ENCODE measurements at places on chromosomes 11 and 22.

DNA sequence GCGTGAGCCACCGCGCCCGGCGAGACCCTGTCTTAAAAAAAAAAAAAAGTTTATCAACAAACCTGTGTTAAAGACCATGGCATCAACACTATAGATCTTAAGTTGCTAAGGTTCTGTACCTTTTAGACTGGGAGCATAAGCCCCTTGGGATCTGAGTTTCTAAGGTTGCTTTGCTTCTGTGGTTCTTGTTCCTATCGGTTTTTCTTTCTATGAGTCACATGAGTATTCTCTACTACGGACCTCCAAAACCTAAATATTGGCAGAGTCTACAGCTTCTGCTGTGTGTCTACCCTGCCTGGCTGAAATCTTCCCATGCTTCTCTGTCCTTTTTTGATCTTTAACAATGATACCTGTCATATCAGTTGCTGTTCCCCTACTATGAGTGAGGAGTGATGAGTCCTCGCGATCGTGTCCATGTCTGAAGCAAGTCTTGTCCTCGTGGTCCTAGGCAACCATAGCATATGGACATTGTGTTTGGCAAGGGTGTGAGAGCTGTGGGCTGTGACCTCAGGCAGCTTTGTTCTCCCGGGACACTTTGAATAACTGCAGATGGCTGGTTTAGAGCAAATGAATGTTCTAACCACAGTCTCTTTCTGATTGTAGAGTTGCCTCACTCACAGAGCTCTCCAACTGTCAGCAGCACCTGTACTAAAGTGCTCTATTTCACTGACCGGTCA, 9.0 kb upstream of the DLAT start:
- no peak for DNase-seq

GRCh38 chr11:128515826-128516778, 71.3 kb downstream of the ETS1 start:
- peak; percentile 19 for DNase-seq

DNA sequence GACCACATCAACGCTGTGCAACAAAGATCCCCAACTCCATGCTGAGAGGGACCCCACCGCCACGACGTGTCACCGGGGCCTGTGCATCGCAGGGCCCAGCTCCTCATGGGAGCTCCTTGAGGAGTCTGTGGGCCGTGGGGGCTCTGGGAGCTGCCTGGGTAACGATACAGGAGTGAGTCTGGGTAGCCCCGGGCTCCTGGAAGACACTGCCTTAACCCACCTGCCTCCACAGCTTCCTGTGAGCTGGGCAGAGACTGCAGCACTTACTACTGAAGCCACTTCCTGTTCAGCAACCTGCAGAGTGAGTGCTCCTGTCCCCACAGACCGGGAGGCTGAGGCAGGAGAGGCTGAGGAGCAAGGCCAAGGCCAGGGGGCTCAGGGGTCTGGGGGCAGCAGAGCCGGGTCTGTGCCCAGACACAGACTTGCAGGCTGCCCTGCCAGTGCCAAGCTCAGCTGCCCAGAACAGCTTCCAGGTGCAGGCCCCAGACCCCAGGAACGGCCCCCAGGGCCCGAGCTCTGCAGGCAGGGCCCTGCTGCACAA, 226.7 kb downstream of the BRD1 start:
- DNase-seq = no peak

DNA sequence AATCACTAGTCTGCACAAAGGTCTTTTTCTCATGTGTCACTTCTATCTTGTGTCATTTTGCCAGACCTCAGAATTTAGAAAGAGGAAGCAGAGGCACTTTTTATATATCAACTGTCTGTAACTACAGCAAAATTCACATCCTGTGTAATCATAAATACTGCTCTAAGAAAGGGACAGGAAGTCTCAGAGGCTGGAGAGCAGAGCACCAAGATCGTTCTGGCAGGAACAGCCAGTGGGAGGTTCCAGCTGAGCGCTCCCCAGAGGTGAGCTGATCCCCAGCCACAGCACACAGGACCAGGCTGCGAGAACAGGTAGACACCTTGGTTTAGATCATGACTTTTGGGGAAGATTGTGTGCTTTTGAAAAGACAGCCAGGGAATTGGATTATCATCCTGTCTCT, at the start of gene MS4A7:
TSS of gene MS4A7 (plus strand) at position 179 of the 400 bp plus-strand sequence. CDS start 4,610 bp downstream, outside the sequence.
- DNase-seq = peak; percentile 4

- no peak for DNase-seq
These were observed 400.4 kb downstream of the NXPE2 start for GRCh38 chr11:115078461-115079438.

GRCh38 chr11:69035150-69035945, 13.4 kb upstream of the TPCN2 start:
- no peak for DNase-seq

- no peak for DNase-seq
These were observed 206.8 kb upstream of the CADM1 start for GRCh38 chr11:115710980-115711379.

- peak; percentile 64 for DNase-seq
These were observed 6.4 kb upstream of the ARFGAP3 start for GRCh38 chr22:42863349-42863961.

- DNase-seq = no peak
These were observed 33.5 kb upstream of the FCHSD2 start for GRCh38 chr11:73175551-73176144.

GRCh38 chr22:29879753-29880152, 3.2 kb upstream of the MTMR3 start:
- no peak for DNase-seq

- no peak for DNase-seq
These were observed 42.3 kb downstream of the PC start for GRCh38 chr11:66915866-66916265.

DNA sequence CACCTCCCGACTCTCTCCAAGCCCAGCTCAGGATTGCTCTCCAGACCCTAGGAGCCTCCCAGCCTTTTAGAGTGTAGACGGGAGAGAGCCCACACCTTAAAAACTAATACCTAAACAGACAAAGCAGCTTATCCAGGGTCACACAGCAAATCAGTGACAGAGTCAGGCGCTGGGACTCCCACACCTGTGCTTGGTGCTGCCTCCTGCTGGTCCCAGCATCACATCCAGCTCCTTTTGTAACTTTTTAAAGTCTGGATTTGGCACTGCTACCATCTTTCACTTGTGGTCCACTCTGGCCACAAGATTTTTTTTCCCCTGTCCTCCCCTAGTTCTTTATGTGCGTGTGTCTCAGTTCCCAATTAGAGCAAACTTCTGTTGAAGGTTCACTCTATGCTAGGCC, 4.7 kb downstream of the ANO1 start:
- DNase-seq = no peak

- DNase-seq = peak; percentile 42
These were observed 33.8 kb upstream of the SCUBE1 start for GRCh38 chr22:43376765-43377547.

DNA sequence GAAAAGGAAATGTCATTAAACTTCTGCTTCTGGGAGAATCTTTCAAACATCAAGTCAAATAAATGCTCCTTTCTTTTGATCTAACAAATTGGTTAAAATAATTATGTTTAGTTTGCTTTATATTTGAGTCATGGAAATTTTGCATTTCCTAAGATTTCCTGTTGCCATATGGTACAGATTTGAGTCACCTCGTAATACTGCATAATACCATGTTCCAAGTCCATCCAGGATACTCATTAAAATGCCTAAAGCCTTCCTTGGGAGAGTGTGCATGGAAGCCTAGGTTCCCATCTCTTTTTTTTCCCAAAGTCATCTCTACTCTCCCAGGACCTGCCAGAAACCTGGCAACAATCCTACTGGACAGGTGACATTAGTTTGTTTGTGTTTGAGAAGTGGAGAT, 4.2 kb downstream of the OR9I1 start:
- DNase-seq = no peak

DNA sequence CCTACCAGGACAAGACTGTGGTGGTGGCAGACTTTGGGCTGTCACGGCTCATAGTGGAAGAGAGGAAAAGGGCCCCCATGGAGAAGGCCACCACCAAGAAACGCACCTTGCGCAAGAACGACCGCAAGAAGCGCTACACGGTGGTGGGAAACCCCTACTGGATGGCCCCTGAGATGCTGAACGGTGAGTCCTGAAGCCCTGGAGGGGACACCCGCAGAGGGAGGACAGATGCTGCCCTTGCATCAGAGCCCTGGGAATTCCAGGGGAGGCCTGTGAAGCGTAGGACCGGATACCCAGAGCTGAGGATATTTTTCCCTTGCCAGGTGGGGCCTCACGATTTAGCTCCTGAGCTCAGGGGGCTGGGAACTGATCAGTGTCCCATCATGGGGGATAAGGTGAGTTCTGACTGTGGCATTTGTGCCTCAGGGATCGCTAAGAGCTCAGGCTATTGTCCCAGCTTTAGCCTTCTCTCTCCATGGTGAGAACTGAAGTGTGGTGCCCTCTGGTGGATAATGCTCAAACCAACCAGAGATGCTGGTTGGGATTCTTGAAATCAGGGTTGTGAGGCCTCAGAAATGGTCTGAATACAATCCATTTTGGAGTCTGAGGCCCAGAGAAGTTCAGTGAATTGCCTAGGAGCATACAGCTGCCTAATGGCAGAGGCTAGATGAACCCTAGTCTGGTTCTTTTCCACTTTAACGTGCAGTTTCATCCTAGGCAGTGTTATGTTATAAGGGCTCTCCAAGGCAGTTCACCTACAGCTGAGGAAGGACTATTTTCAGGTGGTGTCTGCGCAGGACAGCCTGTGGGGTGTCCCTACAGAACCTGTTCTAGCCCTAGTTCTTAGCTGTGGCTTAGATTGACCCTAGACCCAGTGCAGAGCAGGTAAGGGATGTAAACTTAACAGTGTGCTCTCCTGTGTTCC, 19.5 kb downstream of the PIK3IP1 start:
- DNase-seq = peak; percentile 47

GRCh38 chr11:122690384-122690783, 34.9 kb downstream of the UBASH3B start:
- DNase-seq = no peak
